ENCODE measurements at places on chromosomes 12 and 14.

DNA sequence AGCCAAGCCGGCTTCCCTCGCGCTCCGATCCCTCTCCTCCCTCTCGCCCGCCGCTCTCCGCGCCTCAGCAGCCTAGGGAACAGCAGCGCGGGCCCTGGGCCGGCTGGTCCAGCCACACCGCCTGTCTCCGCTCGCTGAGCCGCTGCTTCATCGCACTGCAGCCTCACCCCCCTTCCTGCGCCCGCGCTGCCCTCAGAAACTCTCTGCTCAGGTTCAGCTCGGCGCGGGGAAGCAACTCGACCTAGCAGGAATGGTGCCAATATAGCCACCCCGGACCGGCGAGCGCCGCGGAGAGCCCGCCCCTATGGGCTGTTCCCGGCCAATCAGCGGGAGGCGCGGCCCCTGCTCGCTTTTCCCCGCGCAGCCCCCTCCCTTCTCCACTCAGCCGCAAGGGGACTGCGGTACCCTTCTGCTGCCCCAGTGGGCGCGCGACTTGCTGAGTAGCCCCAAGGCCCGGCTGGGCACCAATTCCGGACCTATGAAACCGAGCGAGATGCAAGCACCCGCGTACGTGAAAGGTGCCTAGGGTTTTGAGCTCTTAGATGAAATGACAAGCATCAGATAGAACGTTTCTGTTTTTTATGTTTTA is at the start of gene ADAMTS20:
Gene ADAMTS20 (minus strand): TSS at position 233 of the 589 bp plus-strand sequence. CDS start 282 bp downstream, outside the sequence.
- peak; percentile 14 for DNase-seq

GRCh38 chr14:54771411-54772027 is 131.1 kb downstream of the GCH1 start:
- DNase-seq = no peak

DNA sequence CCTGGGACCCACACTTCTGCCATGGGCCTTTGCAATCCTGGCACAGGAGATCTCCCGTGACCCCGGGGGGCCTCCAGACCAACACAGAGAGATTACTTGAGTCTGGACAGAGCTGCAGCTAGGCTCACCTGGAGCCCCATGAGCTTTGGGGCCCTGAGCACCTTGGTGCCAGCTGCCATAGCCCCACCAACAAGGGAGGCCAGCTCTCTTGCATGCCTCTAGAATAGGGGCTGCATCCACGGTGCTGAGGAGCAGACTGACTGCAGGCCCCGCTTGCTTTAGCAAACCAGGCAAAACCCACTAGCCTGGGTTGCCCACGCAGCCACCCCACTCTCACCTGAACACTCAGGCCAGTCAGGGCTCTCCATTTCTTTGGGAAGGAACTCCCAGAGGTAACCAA is 3.7 kb upstream of the OR4N2 start:
- DNase-seq = no peak

- DNase-seq = no peak
These were observed 56.4 kb downstream of the CMKLR1 start for GRCh38 chr12:108282676-108283075.

GRCh38 chr14:22319526-22320361 is 269.3 kb downstream of the DAD1 start:
- DNase-seq = peak; percentile 68

DNA sequence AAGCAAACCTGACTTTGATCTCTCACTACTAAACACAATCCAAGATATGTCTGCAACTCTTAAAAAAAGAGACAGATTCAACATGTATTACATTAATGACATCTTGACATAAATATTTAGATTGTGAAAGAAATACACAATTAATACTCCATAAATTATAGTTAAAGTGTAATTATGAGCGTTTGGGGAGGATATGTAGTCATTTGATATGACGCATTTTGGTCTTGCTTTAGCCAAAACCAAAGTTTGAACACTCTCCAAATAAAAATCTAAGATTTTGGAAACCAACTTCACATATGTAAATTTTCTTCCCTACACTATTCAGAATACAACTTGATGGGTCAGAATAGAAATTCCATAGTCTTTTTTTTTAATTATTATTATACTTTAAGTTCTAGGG is 1257.6 kb downstream of the SLC16A7 start:
- no peak for DNase-seq

GRCh38 chr14:93017898-93018297 is 94.9 kb downstream of the CHGA start:
- DNase-seq = no peak

DNA sequence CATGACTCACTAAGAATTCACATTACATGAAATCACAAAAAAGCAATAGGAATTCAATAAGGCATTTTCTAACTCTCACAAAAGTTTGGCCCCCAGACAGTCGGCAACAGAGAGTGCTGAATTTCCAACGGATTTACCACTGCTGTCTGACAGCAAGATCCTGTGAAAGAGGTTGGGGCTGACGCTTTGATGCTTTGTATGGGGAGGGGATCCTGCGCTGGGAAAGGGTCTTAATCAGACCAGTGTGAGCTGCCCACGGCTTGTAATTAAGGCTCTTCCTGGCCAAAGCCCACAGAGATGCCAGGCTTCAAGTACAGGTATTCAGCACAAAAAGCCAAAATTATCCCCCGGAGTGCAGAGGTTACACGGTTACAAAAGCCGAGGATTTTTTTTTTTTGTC is 66.8 kb upstream of the TMCC3 start:
- DNase-seq = peak; percentile 30

DNA sequence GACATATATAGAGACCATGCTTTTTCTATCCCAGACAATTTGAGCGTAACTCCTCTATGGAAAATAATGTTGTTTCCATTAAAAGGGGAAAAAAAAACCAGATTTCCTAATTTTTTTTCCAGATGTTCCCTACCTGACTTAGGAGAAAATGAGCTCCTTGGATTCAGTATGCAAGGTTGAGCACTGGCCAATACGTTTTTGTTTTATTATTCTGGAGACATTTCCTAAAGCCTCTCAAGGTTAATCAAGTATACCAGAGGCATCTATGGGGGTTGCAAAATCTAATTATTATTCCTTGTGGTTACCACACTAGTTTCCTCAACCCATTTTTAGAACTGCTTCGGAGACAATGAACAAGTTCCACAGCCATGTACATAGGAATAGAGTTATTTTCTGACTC is 291.3 kb downstream of the SLC16A7 start:
- no peak for DNase-seq

- DNase-seq = peak; percentile 1
These were observed 222.3 kb downstream of the ALG10 start for GRCh38 chr12:34244608-34245007.

GRCh38 chr12:114625294-114625851 is 58.6 kb downstream of the TBX3 start:
- peak; percentile 68 for DNase-seq

GRCh38 chr12:20268121-20268732 is 100.1 kb upstream of the PDE3A start:
- DNase-seq = peak; percentile 80

DNA sequence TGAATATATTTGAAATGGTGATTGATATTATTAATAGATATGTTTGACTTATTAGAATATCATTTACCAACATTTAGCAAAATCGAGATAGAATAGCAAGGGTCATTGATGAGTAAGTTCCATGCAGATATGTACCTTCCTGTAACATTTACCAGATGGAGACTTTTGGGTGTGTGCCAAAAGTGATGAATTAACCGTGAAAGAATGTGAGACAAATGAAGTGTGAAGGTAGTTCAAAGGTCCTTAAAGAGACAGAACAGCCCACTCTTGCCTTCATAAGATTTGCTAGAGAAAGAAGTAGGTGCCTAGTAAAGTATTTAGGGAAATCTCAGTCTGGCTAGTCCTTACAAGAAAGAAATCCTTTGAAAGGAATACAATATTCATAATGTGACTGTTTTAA is 45.5 kb downstream of the FGD4 start:
- DNase-seq = peak; percentile 90

GRCh38 chr12:25155022-25155576 is 39.9 kb downstream of the DNAI7 start:
- DNase-seq = peak; percentile 64

- no peak for DNase-seq
These were observed 210.4 kb downstream of the KIF26A start for GRCh38 chr14:104348741-104349140.

DNA sequence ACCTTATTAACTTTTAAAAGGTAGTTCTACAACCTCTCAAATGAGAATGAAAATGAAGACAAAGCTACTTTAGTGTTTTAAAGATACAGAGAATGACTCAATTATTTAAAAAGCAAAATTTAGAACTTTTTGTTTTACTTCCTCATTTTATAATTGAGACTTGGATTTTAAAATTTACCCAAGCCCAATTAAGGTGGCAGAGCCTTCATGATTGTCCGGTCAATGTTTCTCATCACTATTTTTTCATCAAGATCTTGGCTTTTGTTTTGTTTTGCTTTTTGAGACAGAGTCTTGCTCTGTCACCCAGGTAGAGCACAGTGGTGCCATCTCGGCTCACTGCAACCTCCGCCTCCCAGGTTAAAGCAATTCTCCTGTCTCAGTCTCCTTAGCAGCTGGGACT is 32.7 kb downstream of the PPP4R3A start:
- no peak for DNase-seq

All from iris pigment epithelial cell (primary cell).